Stimulated activated CD4-positive, alpha-beta T cell treated with anti-CD3 and anti-CD28 coated beads, Interleukin-1b, Interleukin-23, amount 100 ng/mL, for 1 hour (primary cell): ENCODE measurements at places on chromosomes 12 and 14.

DNA sequence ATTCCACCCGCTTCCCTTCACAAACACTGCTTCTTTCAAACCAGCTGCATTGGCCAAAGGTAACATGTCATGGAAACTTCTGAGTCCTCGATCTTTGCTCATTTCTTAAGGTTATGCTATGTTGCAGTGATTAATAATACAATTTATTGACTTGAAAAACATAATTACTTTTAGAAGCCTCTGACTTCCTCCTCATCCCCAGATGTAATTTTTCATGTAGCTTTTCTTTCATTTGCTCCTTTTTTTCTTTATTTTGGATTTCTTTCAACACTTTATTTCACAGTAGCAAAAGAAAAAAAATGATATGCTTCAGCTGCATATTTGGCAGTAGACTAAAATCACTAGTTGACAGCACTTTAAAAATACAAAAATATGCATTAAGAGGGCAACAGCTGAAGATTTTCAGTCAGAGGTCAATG lies 116.2 kb downstream of the LRRIQ1 start:
- DNase-seq = no peak

GRCh38 chr14:105126981-105127329 lies 41.6 kb downstream of the JAG2 start:
- DNase-seq = no peak

DNA sequence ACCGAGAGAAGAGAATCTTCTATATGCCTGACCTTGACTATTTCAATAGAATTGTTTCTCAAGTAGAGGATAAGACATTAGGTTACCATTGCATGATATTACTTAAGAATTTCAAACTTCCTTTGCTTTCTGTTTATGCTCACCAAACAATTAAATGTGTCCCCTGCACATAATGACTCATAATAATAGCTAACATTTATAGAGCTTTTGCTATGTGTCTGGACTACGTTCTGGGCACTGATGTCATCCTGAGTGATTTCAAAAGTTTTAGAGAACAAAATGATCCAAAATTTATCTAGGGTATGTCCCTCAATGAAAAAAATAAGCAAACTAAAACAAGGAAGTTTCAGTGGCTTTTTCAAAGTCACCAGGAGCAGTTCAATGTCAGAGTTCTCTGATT lies 38.8 kb downstream of the SLC15A5 start:
- no peak for DNase-seq

DNA sequence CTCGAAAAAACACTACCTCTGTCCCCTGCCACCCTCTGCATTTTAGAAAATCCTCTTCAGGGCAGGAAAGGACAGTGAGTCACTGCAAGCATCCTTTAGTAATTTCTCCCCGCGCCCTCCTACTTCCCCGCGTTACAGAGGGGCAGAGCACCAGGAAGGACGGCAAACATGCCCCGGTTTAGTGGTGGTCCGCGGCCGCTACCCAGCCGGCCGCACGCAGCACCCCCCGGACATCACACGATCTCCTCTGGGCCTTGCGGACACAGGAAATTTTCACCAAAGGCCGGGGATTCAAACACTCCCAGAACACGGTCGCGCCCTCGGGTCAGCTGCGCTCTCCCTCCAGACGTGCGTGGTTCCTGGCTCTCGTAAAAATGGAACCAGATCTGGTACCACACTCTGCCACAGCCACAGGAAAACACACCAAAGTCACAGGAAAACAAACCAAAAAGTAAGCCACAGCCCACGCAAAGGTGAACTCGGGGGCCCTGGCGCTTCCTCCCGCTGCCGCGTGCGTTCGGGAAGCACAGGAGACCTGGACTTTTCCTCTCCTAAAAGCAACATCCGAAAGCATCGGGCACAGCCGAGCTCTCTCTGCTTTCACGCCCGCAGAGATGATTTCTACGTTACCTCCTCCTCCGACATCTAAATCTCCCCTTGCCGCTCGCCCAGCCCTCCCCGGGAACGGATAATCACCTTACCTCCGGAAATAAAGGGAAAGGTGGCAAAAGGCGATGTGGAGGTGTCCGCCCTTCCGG lies 839 bp downstream of the SLC38A1 start:
- DNase-seq = no peak

DNA sequence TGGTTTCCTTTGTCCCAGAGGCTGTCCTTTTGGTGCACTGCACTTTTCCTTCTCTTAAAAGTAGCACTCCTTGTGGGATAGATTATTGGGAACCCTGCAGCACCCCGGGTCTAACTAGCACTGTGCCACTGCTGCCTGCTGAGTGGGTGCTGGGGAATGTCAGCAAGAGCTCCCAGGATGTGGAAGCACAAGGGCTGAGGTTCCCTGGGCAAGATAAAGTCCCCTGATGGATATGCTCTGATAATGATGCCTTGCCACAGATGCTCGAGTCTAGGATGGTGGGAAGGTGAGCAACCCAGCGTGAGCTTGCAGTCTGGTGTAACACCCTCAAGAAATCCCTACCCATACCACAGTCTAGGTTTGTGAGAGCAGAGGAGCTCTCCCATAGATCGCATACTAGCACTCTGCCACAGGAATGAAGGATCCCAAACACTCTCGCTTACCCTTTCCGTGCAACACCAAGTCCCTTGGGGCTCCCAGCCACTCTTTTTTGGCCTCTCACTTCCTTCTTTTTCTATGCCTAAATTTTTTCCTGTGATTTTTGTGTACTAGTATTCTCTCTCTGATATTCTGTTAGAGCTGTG lies 32.6 kb downstream of the USP15 start:
- DNase-seq = no peak

GRCh38 chr14:85917716-85918115 lies 387.8 kb downstream of the FLRT2 start:
- no peak for DNase-seq

DNA sequence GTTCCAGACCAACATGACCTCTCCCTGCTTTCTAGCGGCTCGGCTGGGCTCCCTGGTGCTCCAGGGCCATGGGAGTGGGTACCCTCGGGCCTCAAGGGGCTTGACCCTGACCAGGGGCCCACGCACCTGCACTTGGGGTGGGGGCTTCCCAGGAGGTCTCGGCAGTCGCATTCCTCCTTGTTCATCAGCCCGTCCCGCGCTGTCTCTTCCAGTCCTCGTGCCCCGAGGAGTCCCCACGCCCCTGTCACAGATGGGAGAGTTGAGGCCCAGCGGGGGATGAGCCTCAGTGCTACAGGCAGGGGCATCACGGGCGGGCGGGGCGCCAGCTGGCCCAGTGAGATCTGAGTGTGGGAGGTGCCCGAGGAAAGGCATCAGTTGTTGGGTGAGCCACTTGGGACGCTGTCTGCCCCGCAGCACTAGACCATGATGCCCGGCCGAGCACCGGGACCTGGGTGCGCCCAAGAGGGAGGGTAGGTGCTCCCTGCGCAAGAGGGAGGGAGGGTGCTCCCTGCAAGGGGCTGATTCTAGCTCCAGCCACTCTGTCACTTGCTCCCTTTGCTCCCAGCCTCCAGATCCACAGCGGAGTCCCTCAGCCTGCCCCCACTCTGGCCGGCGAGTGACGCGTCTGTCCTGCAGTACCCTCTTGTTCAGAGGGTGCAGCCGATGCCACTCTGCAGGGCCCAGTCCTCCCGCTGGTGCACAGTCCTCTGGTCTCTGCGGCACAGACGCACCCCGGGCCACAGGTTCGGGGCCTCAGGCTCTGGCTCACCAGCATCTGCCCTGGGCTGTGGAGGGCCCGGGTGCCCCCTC lies 23.8 kb downstream of the MMP17 start:
- DNase-seq = no peak

GRCh38 chr14:61335671-61336275 lies 14.4 kb downstream of the PRKCH start:
- no peak for DNase-seq
